Stimulated activated CD8-positive, alpha-beta memory T cell treated with anti-CD3 and anti-CD28 coated beads, Interleukin-4, amount 100 ng/mL, for 48 hours (primary cell): ENCODE measurements at places on chromosomes 16 and 17.

DNA sequence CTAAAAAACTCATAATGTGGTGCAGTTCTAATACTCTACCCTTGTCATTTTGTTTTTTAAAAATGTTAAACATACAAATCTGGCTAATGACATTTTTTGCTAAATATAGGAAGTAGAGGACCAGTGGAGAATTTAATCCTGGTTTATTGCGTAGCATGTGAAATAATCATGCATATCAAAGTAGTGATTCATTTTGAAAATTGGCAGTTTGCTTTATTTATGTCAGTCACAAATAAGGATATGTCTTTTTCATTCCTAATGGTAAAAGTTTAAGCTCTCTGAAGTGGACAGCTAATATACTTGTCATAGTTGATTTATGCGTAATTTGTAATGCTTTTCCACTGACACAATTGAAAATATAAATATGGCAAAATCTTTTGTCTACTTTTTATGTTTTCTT lies 224.2 kb downstream of the BCAS3 start:
- no peak for DNase-seq

DNA sequence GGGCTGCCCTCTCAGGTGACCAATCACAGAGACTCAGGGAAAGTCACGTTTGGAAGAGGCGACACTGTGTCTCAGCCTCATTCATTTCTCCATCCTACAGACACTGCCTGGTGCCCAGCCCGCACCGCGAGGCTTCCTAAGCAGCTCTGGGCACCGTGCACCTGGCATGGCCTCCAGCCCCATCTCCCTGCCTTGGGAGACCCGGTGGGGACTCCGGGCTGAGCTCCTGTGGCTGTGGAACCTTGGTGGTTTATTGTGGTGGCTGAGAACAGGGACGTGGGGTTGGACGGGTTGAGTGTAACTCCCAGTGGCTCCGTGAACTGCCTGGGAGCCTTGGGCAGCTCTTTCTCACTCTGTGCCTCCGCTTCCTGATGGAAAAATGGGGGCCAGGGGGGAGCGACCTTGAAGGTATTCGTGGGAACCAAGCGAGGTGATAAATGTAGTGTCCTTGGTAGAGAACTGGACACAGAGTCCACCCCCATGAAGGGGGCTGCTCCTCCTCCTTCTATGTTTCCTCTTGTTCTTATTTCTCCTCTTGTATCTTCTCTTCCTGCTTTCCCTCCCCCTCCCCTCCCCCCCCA lies 215.4 kb downstream of the SEC14L1 start:
- DNase-seq, result peak; percentile 23

- no peak for DNase-seq
Observed at GRCh38 chr16:11640987-11641817, 27.1 kb upstream of the SNN start.

DNA sequence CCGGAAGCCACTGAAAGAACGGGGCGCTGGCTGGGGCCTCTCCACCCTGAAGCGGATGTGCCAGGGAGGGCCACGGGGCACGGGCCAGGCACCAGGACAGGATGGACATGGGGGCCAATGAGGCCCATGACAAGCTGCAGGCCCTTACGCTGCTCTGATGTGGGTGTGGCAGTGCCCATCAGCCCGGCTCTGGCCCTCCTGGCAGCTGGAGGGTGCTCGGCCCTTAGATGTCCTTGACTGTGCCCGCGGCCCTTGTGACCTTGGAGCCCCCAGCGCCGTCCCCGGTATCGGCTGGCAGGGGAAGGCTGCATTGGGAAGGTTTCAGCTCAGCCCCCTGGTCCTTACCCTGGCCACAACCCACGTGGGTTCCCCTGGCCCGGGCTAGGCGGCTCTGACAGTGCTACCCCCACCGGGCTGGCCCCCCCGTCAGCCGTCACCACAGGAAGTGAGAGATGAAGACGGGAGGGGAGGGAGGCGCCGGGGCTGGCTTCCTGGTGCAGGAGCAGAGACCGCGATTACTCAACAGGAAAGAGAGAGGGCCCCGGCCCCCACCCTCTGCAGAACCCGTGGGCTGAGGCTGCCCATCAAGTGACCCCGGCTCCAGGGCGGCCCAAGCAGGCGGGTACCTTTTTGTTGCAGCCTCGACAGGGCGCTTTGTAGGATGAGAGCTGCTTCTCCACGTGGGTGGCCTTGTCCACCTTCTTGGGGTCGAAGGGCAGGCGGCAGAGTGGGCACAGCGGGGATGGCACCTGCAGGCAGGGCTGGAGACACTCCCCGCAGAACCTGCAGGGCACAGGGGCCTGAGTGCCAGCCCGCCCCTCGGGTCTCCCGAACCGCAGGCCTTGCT lies 5.3 kb downstream of the RNF166 start:
- DNase-seq, result peak; percentile 96

GRCh38 chr16:84007965-84008364 lies 34.6 kb downstream of the SLC38A8 start:
- DNase-seq, result no peak

DNA sequence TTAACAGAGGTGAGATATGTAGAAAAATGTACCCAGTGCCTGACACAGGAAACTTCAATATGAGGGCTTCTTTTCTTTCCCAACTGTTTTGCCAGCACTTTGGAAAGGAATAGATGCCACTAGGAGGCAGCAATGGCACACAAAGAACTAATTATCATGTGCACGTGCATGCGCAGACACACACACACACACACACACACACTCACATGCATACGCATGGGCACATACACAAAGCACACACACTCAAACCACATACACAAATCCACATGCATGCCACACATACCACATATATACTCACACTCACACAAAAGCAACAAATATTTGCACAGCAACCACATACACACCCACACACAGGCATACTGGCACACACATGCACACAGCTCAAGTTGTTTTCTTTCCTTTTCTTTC lies 8.8 kb upstream of the CEP112 start:
- peak; percentile 58 for DNase-seq

GRCh38 chr17:55433029-55433628 lies 11.5 kb upstream of the MMD start:
- no peak for DNase-seq

DNA sequence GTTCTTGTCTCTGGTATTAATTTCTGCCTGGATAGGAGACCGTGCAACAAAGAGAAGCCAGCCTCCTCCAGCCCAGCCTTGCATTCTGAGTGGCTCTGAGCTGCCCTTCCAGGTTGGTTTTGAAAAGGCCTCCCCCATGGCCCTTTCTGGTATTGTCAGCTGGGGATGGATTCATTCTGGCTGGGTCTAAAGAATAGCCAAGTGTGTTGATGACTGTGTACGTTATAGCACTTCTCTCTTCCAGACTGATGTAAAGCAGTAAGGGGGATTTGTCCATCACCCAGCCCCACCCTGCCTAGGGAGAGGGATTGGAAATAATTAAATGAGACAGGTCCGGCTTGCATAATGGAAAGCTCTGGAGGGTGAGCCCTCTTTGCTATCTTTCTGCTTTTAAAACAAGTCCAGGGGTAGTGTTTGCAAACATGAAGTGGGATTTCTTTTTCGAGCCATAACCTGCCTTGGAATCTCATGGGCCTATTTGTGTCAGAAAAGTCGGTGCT lies 146.4 kb downstream of the MSI2 start:
- DNase-seq, result no peak

DNA sequence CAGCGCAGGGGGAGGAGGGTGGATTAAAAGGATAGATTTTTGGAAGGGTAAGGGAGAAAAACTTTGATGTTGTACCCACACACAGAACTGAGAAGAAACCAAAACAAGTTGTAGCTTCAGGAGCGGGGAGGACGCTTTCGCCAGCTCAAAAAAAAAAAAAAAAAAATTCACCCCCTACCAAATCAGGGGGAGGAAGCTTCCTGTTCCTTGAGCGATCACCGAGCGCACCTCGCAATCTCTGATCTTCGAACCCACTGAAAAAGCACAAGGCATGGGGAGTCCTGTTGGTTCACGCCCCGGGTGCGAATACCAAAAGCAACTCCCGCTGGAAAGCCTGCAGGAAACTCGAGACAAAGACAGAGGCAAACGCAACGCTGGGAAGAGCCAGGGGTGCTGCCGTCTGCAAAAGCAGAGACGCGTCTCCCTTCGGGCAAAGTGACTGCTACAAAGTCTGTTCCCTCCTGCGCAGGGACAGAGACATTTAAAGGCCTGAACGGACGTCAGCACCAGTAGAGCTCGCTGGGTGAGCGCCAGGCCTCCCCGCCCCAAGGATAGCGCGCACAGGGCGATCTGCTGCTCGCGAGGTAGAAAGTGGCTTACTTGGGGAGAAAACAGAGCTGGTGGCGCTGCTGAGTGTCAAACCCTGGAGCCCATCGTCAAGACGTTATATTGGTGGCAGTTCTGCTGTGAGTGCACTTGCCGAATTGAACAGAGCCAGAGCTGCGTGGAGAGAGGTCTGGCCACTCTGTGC lies 190.4 kb downstream of the USP22 start:
- DNase-seq, result no peak

GRCh38 chr16:31253642-31254045 lies 6.1 kb upstream of the ITGAM start:
- DNase-seq, result peak; percentile 66
